Activated CD4-positive, alpha-beta T cell treated with anti-CD3 and anti-CD28 coated beads, Interleukin-2, amount 50 U/mL, for 1 hour (primary cell): ENCODE measurements at places on chromosomes 7 and 10.

DNA sequence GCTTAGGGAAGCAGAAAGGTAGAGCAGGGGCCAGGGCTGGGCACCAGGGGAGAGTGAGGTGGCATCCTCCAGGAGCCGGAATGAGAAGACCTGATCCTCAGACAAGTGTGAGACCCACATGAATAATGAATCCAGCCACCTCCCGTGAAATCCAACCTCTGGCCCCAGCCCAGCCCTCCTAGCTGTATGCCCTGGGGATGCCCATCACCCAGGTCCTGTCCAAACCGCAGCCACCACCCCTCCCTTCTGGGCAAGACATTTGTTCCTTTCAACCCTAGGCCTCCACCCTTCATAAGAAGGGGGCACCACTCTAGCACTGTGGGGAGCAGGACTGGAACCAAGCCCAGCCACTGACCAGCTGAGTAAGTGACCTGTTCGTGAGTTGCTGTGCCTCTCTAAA is 9.7 kb downstream of the PDZD7 start:
- no peak for DNase-seq

- no peak for DNase-seq
Observed at GRCh38 chr10:110546077-110546476, 21.4 kb upstream of the SMC3 start.

DNA sequence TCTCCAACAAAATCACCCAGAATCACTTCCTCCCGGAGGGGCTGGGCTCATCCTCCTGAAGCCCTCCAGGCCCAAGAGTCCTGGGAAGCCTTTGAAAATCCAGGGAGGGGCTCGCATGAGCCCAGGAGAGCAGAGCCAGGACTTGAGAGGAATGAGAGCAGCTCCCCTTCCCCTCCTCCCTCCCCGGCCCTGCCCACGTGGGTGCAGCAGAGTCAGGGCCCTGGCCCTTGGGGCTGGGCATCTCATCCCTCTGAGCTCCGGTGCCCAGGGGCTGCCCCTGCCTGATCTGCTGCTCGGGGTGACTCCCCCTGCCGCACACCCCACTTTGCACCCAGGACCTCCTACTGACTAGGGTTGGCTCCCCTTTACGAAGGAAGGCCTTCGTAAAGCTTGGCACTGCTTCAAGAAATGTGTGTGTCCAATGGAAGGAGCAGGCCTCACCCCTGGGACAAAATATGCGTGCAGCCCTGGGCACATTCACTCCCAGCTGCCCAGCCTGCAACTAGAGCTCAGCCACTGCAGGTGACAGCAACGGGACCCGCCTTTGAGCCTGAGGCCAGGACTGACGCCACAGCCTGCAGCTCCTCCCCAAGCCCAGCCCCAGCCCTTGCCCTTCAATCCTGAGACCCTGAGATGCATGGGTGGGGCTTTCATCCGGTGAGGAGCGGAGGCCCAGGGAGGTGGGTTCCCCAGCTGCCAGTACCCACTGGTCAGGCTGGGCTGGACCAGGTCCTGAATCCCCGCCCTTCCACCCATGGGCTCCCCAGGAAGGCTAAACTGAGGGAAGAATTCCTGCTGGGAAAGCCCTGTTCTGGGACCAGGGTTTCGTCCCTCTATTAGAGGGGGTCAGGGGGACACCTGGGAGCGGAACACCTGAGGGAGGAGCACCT is 21.8 kb downstream of the PWWP2B start:
- no peak for DNase-seq

GRCh38 chr10:73759512-73760115 is 15.4 kb downstream of the SEC24C start:
- DNase-seq, result peak; percentile 54

GRCh38 chr10:1920941-1921340 is 183.6 kb upstream of the ADARB2 start:
- DNase-seq, result no peak

DNA sequence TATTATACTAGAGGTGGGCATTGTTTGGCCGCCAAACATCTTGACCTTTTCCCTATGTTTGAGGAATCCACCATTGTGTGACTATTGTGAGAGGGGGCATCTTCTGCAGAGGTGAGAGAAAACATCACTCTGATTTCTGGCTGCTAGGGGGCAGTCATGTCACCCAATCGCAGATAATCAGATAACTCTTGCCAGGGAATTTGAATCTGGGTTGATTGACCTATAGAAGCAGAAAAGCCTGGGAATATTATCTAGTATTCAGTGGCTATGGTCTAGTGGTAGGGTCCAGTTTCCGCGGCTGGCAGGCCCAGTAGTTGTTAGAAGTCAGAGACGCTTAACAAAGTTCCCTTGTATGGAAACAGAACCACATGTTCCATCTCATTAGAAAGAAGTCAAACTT is 808.5 kb downstream of the PHTF2 start:
- no peak for DNase-seq

- DNase-seq, result no peak
Observed at GRCh38 chr10:21694631-21695030, 160.6 kb downstream of the MLLT10 start.

DNA sequence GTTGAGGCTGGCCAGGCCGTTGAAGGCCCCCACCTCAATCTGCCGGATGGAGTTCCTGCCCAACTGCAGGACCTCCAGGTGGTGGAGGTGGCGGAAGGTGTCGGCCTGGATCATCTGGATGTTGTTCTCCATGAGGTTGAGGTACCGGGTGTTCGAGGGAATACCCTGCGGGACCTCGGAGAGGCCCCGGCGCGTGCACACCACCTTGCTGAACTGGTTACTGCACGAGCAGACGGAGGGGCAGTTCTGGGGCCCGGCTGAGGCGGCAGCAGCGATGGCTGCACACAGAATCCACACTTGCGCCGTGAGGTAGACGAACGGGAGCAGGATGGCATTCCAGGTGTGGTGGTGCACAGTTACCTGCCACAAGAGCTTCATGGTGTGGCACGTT is 979 bp downstream of the LRRC4 start:
- DNase-seq, result no peak

GRCh38 chr7:81503336-81503735 is 266.5 kb downstream of the HGF start:
- no peak for DNase-seq

GRCh38 chr10:117442521-117442920 is 67.3 kb upstream of the PDZD8 start:
- DNase-seq, result no peak

DNA sequence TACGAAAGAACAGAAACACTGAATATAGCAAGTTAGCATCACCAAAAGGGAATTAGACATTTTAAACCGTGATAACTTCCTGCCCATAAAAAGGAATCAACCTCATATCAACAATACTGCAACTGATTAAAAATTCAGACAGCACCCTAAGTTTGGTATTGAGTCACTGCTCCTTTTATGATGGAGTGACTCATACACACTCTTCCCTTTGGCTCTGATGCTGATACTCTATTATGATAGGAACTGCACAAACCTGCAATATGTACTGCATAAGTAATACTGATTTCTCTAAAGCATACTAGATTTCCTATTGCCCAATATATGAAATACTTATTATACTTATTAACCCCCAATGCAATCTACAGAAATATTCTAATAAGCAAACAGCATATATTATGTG is 118.7 kb downstream of the PARD3 start:
- no peak for DNase-seq

DNA sequence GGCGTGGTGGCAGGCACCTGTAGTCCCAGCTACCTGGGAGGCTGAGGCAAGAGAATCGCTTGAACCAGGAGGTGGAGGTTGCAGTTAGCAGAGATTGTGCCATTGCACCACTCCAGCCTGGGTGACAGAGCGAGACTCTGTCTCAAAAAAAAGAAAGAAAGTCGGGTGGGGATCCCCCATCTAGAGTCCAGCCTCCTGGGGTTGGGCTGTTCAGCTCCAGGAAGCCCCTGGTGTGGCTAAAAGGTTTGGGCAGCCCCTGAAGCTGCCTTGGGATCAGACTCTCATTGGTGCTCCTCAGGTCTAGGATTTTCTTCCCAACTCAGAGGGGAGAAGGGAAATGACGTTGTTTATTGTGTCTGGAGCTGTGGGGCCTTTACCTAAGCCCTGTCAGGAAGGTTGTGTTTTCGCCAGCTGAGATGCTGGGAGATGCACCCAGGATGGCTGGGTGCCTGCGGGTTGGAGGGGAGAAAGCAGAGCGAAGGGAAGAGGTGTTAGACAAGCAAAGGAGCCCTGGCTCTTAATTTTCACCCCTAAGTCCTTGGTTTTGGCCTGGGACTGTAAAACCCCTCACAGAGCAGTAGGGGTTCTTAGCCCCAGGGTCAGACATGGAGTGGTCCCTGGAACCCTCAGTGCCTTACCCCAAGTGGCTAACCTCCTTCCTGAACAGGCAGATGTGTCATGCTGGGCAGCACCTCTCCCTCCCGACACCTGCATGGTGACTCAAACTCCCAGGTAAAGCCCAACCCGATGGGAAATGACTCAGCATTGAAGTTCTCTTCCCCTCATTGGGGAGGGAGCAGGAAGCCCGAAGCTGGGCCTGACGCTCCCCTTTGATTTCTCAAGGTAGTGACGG is 21.1 kb downstream of the PLAU start:
- DNase-seq, result peak; percentile 41

DNA sequence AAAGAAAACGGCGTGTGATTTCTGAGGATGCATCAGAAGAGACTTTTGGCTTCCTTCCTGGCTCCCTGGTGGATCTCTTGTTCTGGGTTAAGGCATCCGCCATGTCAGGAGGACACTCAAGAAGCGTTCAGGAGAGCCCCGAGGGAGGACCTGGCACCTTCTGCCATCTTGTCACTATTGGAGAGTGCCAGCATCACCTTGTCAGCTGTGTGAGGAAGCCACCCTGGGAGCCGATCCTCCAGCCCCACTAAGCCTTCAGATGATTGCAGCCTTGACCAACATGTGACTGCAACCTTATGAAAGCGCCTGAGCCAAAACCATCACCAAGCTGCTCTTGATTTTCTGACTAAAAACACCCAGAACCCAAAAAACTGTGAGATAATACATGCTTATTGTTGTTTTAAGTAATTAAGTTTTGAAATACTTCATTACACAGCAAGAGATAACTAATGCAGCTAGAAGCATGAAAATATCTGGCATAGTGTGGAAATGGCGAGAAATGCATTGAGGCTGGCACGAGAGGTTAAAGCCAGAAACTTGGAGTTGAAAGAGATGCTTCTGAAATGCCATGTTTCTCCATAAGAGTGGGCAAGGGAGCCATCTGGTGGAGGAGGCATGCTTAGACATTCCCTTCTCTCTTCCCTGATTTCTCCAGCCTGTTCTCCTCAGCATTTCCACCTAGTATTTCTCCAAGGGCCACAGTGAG is 5.4 kb upstream of the ZFYVE27 start:
- peak; percentile 50 for DNase-seq

DNA sequence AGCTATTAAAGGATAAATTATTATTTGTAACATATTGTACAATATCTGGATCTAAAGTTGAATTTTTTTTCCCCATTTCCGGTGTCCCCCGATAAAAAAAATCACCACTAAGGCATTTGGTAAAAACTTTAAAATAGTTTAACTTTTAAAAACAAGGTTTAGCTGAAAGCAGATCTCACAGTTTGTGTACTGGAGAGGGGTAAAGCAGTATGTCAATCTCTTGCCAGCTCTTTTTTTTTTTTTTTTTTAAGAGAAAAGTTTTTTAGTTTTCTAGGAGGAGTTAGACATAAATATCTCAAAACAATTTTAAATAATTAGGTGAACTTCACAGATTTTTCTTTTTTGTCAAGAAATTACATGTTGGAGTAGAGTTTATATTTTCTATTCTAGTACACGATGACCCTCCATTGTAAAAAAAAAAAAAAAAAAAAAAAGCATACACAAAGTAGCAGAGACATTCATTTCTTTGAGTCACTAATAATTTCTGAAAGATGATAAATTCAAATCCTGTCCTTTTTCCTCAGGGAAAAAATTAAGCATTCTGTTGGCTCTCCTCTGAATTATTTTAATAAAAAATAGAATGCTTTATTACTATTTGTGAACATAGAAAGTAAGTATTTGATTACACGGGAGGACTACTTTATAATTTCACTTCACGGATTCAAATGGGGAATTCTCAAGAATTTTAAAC is 1.9 kb upstream of the HBP1 start:
- no peak for DNase-seq
